Lower leg skin (tissue), 4 donors: ENCODE measurements at places on chromosomes 2 and 18.

GRCh38 chr2:54524226-54524991, 68.3 kb downstream of the SPTBN1 start:
- no peak for DNase-seq

DNA sequence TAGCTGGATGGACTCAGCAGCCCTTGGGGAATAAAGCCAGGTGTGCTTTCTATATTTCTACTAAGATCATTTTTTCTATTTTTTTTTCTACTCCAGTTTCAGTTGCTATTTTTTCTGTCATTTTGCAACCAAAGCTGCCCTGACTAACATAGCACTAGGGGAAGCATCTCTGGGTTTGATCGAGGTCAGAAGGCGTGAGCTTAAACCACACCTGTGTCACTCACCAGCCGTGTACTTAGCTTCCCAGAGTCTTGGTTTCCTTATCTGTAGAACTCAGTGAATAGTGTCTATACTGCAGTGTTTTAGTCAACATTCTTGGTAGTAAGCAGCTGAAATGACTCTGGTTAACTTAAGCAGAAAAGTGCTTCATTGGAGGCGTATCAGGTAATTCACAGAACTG, 489.6 kb upstream of the SPRED2 start:
- DNase-seq = no peak

DNA sequence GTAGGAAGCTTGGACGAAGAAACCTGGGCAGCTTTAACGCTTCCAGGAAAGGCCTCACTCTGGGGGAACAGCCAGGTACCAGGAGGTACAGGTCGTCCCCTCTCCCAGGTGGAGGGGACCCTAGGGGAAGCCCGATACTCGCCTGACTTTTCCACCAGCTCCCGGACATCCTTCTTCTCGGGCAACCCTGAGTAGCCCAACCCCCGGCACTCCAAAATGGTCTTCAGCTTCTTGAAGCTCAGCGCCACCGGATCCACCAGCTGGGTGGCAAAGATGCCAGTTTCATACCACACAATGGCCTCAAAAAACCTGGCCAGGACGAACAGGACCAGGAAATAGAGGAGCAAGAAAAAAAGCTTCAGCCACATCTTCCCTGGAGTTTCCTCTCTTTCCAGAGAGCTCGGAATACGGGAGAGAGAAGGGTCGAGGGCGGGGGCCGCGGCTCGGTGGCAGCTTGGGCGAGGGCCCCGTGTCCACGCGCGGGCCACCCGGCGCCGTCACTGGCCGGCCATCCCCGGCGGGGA, 1.1 kb downstream of the RNF103 start:
- DNase-seq = peak; percentile 36

GRCh38 chr2:48588745-48589144, 28.9 kb upstream of the GTF2A1L start:
- DNase-seq = no peak

DNA sequence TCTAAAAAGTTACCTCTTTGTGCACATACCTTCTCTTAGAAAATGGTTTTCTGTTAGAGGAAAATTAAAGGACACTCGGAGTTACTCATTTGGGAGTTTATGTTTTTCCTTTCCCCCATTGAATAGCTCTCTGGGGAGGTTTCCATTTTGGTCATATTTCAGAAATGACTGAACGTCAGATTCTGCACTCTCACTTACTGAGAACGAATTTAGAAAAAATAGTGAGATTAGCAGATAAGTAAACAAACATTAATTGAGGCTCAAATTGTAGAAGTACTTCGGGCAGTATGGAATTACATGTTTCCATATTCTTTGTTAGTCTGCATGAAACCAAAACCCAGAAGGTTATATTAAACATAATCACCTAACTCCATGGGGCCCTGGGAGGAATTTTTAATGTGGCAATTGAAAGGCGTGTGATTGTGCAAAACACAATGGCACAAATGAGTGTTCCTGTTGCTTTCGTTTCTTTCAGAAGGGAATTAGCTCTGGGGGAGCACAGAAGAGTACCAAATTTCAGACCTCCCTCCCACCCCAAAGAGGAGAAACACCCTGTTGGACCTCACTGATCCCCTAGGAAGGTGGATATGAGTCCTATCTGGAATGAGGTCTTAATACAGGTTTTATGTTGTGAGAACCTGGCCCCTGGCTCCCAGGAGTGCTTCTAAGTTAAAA, 212.3 kb downstream of the BCL2 start:
- DNase-seq = no peak

DNA sequence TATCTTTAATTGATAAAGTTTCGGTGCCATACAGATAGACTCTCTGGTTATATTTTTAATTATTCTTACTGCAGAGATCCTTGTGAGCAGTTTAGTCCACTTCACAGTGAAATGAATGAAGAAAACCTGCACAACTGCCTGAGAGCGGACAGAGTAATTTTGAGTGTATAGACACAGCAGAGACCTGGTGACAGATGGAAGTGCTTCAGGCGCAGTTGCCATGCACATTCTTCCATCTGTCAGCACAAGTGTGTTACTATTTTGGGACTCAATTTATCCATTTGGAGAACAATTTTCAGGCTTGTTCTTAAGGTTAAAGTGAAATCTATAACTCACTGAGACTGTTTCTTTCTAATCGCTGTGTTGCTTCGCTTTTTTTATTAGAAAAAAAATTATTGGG, 147.8 kb upstream of the SPHKAP start:
- no peak for DNase-seq

DNA sequence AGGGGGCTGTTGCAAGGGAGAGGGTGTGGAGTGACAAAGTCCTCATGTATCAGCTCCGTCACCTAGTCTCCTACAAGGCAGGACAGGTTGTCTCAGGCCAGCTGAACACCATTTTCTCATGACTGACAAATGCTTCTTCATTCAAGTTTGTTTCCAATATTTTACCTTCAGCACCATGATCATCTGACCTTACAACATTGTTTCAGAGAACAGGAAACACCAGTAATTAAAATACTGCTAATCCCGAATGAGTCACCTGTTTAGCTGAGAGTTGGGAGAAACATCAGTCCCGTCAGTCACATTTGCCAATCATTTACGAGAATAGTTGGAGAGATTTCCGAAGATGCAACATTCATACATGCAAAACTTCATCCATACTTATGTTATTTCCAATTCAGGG, 25.7 kb upstream of the SP5 start:
- no peak for DNase-seq

DNA sequence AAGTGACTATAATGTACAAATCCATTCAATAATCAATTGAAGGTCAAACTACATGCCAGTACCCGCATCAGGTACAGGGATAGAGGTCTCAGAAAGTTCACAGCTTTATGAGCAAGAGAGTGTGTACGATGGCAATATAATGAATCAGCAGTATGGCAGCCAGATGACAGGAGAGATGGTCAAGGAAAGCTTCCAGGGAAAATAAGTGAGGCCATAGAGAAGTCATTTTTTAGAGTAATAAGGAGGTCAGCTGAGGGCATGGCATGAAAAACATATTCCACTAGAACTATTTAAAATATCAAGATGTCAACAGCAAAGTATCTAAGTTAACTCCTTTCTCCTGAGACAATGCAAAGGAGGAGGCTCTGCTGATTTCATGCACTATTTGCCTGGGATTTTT, 108.0 kb downstream of the SLC8A1 start:
- no peak for DNase-seq

DNA sequence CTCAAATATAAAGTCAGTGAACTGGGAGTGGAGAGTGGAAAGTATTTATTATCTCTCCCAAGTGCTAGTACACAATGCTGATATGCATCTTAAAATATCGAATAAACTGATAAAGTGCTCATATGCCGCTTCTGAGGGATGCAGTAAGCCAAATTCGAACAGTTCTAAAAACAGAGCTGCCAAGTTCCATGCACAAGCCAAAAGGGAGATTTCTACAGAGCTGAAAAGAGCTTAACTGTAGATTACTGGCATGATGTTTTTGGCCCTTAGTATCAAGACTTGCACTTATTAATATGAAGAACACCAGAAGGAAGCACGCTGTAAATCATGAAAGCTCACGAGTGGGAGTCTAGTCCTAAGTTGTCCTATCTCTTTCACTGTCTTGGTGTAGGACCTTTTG, 7.9 kb downstream of the TMEFF2 start:
- no peak for DNase-seq

GRCh38 chr18:48084858-48085257, 154.4 kb upstream of the SMAD2 start:
- no peak for DNase-seq
